Activated T-helper 1 cell treated with anti-CD3 and anti-CD28 coated beads, Interleukin-12 subunit alpha, Interleukin-12 subunit beta, Interleukin-2, Interleukin-4 antibody, amounts not matched to agents 30 ng/mL and 10 ng/mL and 1 ng/mL, durations not matched to agents 14 hours and 24 hours and 36 hours (primary cell): ENCODE measurements at places on chromosomes 1 and 21. TPM values are rescaled to one million over a fixed set of nuclear protein-coding genes. Genes with fewer than 3 reads are reported as not detected.

DNA sequence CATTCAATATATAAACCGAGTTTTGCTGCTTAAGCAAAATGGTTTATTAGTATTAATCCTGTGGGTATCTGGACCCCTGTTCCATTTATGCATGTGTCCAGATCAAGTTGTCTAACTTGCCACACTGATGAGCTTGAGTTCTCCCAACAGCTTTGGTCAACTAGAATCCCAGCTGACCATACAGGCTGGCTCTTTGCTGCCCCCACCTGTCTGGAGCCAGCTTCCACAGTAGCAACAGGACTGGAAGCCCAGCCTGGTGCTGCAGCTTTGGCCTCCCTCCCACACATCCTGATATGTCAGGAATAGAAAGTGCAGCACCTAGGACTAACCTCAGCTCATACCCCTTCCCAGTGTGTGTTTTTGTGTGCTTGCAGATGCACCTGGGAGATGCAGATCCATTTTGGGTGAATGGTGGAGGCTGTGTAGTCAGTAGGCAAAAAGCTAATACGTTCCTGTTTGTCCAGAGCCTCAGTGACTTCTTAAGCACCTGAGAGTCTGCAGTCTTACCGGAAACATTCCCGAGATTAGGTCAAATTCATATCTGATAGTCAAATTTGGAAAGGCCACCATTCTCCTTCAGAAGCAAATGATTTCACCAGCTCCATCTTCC, 40.9 kb upstream of the BEND5 start:
- no peak overlapping the region for H3K4me3 ChIP-seq
- H3K27me3 ChIP-seq = peaks cover 17% of the 10 kb centered on the region
- no peaks in the 10 kb centered on the region for H3K4me1 ChIP-seq
- H3K27ac ChIP-seq = no peak overlapping the region
- H3K36me3 ChIP-seq = no peaks in the 10 kb centered on the region
- DNase-seq = no peak

GRCh38 chr1:204343802-204344201, 15.9 kb downstream of the PLEKHA6 start:
- H3K36me3 ChIP-seq = no peaks in the 10 kb centered on the region
- no peak overlapping the region for H3K4me3 ChIP-seq
- H3K27ac ChIP-seq = no peak overlapping the region
- no peaks in the 10 kb centered on the region for H3K4me1 ChIP-seq
- peaks cover 6% of the 10 kb centered on the region for H3K27me3 ChIP-seq

GRCh38 chr1:116226017-116226416, 114.8 kb downstream of the MAB21L3 start:
- H3K4me3 ChIP-seq = no peak overlapping the region
- H3K36me3 ChIP-seq = no peaks in the 10 kb centered on the region
- DNase-seq = no peak
- peaks cover 2% of the 10 kb centered on the region for H3K27me3 ChIP-seq
- H3K27ac ChIP-seq = no peak overlapping the region
- H3K4me1 ChIP-seq = peaks cover 4% of the 10 kb centered on the region

The CSMD2 gene
- not detected in 2 replicates for total RNA-seq

The DENND2C gene
- 0.16 and 0.24 TPM in 2 replicates for total RNA-seq

The CATSPER4 gene
- total RNA-seq = not detected in 2 replicates

The LRRC8C gene
- 64.3 and 66.1 TPM in 2 replicates for total RNA-seq

The STMN1 gene
- total RNA-seq = 203 and 205 TPM in 2 replicates

The UMODL1 gene
- not detected in 2 replicates for total RNA-seq
